CMK (cell line): ENCODE measurements at places on chromosomes 6 and 20.

DNA sequence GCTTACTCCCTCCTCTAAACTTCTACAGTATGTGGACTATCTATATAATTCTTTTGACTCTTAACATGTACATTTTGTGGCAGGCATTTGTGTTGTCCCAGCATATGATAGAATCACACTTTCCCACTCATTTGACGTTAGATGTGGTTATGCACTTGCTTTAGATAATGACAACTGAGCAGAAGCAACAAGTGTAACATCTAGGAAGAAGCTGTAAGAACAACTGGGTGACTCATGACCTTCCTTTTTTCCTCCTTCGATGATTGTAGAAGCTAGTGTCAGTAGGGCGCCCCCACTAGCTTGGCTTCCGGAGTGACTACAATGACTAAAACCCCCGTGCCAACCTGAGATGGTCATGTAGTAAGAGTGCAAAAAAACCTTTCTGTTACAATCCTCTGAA, 74.6 kb upstream of the CEP85L start:
- no peak for DNase-seq

DNA sequence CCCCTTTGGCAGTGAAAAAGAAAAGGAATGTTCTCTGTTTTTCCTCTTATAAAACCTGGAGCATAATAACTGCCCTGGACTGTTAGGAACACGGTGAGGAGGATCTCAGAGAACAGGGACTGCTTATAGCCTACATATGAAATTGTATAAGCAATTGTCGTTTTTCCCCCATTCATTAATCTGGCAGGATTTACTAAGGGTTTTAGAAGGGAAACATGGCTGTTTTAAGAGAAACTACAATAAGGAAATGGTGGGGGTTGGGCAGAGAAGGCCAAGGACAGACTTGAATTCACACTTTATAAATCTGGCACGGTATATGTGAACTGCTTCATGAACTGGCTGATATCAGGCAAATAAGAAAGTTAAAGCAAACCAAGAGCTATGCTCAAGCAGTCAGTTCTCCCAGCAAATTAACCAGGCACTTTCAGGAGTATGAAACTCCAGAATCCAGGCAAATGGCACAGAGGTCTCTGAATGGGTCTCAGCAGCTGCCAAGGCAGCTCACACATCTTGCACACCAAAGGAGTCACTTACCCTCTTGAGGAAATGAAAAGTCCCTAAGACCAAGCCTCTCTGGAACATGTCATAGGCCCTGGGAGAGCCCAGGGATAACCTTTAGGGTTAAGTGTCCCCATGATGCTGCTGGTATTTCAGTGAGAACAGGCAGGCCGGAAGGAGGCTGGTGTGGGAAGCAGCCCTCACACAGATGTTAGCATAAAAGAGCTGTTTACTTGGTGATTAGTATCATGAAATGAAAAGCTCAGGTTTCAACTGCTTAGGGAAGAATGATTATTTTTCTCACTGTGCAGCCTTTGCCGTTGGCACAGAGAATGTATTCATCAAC, 260.5 kb upstream of the MARCKS start:
- no peak for DNase-seq

GRCh38 chr6:133435065-133435728, 194.0 kb downstream of the EYA4 start:
- DNase-seq: no peak

DNA sequence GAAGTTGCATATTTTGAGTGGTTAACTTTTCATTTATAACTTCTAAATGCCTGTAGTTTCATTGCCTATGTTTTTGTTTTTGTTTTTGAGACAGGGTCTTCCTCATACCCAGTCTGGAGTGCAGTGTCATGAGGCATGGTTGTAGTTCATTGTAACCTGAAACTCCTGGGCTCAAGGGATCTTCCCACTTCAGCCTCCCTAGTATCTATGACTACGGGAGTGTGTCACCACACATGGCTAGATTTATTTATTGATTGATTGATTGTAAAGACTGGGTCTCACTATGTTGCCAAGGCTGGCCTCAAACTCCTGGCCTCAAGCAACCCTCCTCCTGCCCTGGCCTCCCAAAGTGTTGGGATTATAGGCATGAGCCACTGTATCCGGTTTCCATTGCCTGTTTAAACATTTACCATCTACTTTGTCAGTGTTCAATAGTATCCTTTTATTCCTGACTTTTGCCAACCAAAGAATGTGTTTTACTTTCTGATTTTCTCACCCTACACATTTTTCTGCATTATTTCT, 144.6 kb downstream of the CDKAL1 start:
- no peak for DNase-seq

DNA sequence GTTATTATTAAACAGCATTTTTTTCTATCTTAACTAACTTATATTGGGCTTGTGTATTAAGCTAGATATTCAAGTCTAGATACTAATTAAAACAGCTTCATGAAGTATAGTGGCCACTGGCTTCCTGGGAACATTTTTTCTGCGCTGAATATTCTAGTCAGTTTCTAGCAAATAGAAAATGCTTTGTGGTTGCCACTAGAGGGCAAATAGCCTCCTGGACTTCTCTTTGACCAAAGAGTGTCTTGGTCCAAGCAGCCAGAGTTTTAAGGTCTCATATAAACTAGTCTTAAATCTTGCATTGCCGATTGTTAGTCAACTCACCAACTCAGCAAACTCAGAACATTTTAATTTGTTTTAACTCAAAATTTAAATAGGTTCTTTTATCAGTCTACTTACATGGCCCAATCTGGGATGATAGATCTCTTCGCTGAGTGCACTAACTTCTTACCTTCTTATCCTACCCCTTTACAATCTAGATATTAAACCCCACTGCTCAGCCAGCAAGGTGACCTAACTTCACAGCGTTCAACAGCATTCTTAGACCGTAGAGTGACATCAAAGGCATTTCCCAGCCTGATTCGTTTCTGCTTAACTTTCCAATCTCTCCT, 24.6 kb upstream of the ID4 start:
- no peak for DNase-seq

DNA sequence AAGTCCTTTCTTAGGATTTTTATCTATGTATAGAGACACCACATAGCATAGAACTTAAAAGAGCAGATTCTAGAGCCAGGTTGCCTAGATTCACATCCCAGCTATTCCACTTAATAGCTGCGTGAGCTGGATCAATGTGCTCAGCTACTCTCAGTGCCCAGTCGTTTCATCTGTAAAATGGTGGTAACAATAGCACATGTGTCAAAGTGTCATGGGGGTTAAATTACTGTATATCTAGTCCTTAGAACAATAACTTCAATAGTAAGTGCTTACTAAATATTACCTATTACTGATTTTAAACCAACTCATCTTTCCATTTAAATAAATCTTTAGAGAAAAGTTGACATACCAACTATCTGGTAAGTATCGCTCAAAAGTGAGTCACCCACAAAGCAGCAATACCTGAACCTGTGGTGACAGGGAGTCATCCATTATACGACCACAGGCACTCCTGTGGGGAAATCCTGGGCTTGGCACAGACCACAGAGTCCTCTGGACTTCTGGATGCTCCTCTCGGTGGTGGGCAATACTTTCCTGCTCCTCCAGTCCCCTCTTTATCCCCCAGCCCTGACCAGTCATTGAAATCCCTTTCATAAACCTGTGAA, 154.8 kb downstream of the PDSS2 start:
- DNase-seq: no peak

DNA sequence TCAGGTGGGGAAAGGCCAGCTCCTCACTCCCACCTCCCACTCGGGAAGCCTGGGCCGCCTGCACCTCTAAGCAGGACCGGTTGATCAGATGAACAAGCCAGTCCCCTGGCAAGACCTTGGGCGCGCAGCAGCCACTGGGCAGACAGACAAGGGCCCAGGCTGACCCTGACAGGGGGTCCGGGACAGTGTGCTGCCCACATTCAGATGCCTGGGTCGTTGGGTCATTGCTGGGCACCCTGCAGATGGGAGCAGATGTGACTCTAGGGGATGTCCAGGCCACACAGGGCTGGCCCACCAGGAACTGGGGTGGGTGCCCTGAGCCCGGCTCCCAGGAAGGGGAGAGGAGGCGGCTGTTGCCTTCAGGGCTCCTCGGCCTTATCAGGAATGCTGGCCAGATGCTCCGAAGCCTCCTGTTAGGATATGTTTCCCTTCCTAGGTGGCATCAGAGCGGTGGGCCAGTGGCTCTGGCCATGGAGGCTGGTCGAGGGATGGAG, 17.3 kb upstream of the FRMD1 start:
- DNase-seq: no peak

DNA sequence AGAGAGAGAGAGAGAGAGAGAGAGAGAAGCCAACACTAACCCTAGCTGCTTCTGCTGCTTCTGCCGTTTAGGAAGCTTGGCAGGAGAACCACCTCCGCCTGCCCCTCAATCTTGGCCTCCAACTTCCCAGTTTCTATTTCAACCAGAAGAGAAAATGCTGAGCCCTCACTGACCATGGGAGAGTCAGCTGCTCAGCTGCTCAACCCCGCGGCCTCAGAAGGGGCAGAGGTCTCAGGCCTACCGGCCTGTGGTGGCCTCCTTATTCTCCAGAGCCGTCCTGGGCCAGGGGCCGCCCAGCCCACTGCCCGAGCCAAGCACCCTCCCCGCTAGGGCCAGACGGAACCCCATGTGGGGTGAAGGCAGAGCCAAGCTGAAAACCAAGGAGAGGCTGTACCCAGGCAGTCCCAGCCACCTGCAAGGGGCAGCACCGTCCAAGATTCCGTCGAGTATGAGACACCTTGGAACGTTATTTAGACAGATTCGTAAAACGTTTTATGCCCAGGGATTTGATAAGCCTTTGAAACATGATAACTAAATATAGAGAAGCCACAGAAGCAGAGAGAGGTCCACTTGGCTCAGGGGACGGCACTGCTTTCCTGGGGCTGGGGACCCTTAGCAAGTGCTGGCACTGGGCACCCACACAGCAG, 116.6 kb downstream of the DLL1 start:
- no peak for DNase-seq

DNA sequence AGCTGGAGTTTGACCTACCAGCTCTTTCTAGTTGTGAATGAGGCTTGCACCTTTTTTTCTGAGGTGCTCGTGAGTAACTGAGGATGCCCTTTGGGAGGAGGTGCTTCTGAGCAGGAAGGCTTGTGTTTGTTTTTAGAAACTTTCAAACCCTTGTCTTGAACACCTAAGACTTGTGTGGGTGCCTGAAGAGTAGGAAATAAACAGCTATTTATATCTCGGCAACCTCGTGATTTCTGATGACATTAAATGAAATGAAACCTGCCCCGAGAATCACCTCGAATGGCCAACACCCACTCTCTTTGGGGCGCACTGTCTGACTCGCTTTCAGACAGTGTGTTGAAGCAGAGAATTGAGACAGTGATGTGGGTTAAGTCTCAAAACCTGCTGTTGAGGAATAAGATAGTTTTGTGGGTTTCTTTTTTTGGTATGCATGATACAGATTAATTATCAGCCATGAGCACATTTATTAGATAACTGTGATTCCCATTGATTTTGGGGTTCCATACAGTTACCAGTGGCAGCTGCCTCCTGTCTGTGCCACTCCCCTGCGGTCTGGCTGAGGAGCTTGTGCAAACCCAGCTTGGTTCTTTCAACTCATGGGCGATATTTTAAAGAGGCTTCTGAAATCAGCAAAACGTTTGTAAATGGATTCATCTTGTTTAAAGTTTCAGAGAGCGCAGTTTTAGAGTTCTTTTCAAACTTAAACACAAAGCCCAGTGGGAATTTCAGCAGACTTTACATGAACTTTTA, 8.4 kb downstream of the IRF4 start:
- DNase-seq: no peak

DNA sequence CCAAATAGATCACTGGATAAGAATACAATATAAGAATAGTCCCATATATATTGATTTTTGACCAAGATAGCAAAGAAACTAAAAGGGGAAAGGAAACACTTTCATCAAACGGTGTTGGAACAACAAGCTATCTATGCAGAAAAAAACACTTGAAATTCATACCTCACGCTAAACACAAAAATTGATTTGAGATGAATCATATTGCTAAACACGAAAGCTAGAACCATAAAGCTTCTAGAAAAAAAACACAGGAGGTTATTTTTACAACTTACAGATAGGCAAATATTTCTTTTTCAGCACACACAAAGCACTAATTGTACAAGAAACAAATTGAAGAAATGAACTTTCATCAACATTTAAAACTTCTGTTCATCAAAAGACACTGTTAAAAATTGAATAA, 36.7 kb upstream of the TMEM14A start:
- DNase-seq: no peak

DNA sequence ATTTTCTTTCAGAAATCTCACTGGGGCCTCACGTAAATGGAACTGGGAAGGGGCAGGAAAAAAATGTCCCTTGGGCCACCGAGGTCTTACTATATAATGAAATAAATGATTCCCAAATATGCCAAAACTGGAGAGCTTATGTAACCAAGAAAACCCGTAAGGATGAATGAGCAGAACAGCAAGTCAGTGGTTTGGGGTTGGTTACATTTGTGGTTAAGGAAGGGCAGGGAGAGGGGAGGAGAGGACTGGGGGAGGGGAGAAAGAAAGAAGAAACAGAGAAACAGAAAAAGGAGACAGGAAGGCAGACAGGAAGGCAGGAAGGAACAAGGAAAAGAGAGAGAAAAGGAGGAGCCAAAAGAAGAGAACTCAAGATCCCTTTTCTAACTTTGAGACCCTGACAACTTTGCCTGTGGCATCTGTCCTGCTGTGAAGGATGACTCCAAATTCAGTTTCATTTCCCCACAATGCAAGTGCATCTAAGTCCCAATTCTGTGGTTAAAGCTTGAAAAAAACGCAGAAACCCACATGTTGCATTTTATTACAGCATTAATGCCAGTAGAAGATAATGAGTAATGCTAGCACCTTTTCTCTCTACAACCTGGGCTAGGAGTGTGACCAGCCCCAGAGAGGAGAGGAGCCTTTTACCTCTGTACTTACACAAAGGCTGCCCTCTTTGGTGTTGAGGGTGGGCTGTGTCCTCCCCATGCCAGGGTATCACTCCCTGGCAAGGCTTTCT, 10.8 kb upstream of the ARMC2 start:
- DNase-seq: no peak

DNA sequence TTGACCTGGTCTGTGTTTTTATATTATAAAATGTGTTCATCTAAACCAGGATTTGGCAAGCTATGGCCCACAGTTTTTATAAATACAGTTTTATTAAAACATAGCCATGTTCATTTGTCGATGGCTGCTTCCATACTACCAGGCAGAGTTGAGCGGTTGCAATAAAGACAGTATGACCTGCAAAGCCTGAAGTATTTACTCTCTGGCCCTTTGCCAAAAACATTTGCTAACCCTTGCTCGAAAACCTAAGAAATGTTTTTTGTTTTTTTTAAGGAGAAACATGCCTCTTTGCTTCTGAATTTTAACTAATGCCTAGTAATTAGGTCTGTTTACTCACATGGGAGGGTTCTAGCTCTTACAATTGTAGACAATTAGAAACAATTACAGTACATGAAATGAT, 67.4 kb upstream of the SMIM28 start:
- no peak for DNase-seq

DNA sequence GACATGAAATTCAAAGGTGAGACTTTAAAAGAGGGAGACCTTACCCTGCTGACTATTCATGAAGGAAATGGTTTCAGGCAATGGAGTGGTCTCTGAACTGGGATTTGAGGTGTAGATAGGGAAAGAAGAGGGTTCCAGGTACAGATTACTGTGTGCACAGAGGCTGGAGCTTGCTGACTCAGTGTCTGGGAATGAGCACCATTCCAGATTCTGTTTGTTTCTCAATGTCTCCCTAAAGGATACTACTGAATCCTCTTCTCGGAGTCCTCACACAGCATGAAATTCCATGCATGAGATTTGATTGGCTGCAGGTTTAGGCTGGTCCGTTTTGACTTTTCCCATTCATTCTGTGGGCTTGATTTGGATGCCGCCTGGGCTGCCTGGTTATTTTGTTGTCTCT, 49.0 kb downstream of the PPP1R14C start:
- no peak for DNase-seq

GRCh38 chr6:74091136-74091793, 395.3 kb downstream of the CD109 start:
- DNase-seq: no peak

GRCh38 chr20:25984933-25985332, 288.3 kb upstream of the ZNF337 start:
- no peak for DNase-seq
